Neural crest cell (in vitro differentiated cells): ENCODE measurements at places on chromosomes 13 and 19.

- no peak for DNase-seq
Measured at GRCh38 chr19:1618157-1619093, 13.2 kb upstream of the UQCR11 start.

- DNase-seq: no peak
Measured at GRCh38 chr13:49366841-49367240, 77.0 kb downstream of the CAB39L start.

- DNase-seq: no peak
Measured at GRCh38 chr13:46181840-46182490, at the start of gene LCP1. TSS of gene LCP1 (minus strand) at chr13:46182177. CDS start at chr13:46159662, 22,515 bp downstream.

GRCh38 chr13:57673197-57673596, 41.7 kb downstream of the PCDH17 start:
- DNase-seq: no peak

GRCh38 chr19:18109341-18109732, 11.8 kb downstream of the MAST3 start:
- no peak for DNase-seq

GRCh38 chr19:4575267-4576015, 16.0 kb upstream of the SEMA6B start:
- DNase-seq: peak; percentile 47

DNA sequence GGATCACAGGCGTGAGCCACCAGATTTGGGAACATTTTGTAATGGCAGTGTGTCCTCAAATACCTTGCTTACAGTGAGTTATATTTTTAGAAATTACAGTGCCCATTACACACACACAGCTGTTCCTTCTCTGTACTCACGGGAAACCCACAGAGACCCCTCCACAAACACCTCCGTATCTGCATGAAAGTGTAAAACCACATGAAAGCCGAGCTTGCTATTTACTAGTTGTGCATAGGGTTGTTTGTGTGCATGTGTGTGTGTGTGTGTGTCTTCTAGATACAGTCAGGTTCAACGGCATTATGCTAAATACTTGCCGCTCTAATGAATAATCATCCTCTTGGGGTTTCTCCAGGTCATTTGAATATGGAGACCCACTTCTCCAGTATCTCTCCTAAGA, 22.3 kb upstream of the LILRA2 start:
- DNase-seq: no peak

DNA sequence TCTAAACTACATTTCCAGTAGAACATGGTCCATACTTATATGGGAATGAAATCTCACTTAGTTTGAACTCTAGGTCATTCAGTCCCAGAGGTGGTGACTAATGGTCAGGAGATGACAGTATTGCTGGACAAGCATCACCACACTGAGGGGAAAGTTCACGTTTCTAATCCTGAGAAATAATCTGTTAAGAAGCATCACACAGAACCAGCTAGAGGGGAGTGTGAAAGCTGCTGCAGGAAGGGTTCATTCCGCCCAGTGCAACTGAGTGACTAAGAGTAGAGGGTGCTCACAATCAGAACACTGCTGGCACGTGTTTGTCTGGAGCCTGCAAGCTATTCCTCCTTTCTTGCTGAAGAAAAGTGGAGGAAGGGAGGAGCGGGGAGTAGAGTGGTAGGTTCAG, 2.7 kb downstream of the COL4A1 start:
- DNase-seq: no peak

DNA sequence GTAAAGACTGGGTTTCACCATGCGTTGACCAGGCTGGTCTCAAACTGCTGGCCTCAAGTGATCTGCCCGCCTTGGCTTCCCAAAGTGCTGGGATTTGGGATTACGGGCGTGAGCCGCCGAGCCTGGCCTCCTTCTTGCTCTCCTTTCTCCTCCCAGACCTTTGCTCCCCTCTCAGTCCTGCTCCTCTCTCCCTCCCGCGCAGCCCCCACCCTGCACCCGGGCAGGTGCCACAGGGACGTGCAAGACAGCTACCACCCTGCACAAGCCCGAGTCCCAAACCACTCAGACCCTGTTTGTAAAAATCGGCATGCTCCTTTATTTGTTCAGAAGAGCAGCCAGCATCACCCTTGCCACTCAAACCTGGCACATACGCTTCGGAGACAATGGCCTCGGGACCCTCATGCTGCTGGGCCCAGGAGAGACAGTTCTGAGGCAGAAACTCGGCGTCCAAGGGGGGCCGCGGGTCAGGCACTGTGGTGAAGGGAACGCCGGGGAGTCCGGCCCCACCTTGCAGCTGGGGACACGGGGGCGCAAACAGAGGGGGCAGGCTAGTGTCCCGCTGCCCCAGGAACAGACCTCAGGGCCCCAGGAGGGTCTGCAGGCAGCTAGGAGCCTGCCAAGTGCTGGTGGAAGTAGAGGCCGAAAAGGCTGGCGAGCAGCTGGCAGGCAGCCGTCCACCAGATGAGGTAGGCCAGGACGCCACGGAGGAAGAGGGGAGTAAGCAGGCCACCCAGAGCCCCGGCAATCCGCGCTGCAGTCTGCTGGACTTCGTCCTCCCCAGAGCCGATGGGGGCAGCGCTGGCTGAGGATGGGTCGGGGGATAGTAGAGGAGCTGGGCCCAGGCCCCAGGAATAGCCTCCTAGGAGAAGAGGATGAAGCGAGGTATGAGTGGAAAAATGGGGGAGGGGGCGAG, 18.7 kb downstream of the TMEM161A start:
- no peak for DNase-seq

GRCh38 chr13:30877335-30877734, 28.7 kb upstream of the MEDAG start:
- DNase-seq: no peak

DNA sequence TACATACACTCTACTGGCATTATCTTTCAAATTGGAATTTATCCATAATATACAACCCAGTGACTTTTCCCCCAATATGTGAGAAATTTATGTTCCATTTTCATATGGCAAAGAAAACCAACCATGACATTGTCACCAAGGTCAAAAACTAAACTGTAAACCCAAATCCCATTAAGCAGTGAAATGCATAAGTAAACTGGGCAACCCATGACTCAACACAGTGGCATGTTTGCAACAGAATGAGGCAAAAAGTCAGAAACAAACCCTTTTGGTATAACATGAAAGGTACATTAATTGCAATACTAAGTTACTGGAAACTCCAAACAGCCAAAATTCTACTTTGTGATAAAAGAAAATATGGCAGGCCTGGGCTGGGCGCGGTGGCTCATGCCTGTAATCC, 4.9 kb downstream of the ZNF878 start:
- no peak for DNase-seq

- DNase-seq: no peak
Measured at GRCh38 chr19:42516771-42517170, 11.5 kb downstream of the CEACAM1 start.

DNA sequence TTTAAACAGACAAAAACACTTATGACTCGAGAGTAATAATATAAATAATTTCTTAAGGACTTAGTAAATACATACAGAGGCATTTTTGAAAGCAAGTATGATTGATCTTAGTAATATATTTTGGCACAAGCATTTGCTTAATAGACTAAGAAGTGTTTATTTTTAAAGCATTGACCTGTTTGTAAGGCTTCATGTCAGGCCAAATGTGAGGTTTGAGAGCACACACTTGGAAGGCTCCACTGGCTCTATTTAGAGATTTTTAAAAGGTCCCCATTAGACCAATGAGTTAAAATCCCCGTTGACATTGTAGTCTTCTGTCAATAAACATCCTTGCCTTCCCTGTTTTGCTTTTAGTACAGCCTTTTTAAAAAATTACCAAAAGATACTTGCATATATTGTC, 50.4 kb downstream of the ATP8A2 start:
- no peak for DNase-seq

GRCh38 chr13:27977476-27978300, 8.6 kb upstream of the CDX2 start:
- no peak for DNase-seq

DNA sequence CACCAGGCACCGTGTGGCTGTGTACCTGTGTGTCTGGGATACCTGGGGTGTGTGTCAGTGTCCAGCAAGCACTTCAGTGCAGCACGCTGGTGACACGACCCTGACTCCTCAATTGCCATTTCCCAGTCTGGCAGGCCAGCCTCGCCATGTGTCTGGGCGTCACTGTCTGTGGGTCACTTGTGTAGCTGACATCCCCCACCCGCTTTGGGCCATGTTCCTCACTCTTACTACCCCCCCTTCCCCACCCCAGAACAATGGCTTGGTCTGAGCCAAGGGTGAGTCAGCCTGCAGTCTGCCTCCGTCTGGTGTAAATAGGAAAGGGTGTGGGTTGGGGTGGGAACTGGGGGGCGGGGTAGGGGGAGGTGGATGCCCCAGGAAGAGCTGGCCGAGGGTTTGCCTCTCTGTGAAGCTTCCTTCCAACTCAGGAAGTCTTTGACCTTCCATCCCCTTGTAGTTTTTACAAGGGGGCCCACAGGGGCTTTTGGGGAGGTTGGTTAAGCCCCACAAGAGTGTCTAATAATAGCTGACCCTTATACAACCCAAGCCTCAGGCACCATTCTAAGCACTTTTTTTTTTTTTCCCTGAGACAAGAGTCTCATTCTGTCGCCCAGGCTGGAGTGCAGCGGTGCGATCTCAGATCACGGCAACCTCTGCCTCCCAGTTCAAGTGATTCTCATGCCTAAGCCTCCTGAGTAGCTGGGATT, 17.6 kb downstream of the NOVA2 start:
- DNase-seq: peak; percentile 43

GRCh38 chr19:32814624-32815023, 54.9 kb downstream of the SLC7A9 start:
- DNase-seq: no peak

DNA sequence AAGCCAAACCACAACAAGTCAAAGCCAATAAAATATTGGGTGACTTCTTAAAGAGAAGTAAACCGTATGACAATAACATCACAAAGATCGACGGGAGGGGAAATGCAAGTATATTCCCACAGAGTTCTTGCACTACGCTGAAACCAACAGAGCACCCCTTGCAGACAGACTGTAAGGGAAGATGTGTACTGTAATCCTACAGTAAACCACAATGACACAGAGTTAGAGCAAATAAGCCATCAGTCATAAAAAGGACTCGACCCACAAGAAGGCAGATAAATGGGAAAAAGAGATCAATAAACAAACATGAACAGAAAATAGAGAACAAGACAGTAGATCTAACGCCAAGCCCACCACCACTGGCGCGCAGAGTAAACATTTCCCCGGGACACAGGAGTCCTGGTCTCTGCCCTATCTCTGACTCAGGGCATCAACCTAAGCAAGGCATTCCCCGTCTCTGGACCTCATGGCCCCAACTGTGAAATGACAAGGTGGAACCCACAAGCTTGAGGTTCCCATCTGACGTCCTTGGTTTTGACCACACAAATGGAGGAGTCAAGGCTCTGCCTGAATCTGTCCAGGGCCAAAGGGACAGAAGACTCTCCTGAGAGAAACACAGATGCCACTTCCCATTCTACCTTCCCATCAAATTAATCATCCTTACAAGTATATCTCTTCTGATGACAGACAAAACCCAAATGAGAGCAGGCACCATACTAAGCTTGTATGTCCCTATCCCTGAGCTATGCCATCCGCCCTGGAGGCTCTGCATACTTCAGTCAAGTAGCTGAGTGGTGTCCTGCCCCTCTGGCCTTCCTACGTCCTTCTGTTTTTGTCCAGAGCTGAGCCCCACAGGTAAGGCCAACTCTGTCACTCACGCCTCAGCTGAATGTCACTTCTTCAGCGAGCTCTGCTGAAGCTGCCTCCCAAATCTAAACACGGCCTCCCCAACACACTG, 15.0 kb downstream of the SAFB2 start:
- no peak for DNase-seq

- DNase-seq: no peak
Measured at GRCh38 chr19:18626906-18627305, 9.9 kb upstream of the KLHL26 start.

GRCh38 chr13:98839856-98840769, 87.6 kb upstream of the SLC15A1 start:
- DNase-seq: peak; percentile 62

- no peak for DNase-seq
Measured at GRCh38 chr13:79108914-79109643, 297.0 kb downstream of the RBM26 start.

DNA sequence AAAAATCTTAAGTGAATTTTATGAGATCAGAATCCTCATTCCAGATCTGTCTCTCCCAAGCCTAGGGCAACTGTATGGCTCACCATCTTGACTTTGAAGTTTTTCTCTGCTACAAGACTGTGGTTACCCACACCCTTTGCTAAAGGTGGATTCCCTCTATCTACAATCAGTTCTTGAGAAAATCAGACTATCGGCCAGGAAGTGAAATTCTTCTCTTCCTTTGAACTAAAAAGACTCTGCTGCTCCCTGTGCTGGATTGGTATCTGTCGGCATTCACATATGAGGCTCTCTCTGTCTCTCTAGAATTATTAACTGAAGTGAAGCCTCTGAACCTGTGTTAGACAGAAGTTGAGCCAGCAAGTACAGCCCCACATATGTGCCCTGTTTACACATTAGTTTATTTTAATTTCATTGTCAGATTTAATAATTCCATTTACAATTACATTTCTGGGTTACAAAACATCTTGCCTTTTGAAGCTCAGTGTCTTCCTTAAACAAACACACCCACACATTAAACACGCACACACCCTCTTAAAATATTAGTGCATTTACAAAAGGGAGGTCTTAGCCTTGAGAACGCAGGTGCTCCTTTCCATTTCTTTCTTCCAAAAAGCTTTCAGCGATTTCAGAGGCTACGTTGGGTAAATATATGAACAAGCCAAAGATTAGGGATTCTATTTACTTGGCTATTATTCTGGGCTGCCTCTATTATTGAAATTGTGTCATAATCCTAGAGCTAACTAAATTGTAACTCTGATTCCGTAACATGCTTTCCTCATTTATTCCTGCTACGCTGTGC, 145.7 kb downstream of the MIPEP start:
- DNase-seq: no peak

DNA sequence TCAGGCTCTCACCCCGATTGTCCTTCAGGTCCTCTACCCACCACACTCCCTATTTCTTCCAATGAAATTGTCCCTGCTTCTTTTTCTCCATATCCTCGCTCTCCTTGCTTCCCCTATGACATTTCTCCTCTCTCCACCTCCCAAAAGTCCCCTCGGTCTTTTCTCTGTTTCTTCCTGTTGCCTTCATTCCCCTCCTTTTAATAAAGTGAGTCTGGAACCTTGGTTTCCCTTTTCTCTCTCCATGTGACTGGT, 676 bp upstream of the ZNF574 start:
- DNase-seq: no peak

- no peak for DNase-seq
Measured at GRCh38 chr19:55391702-55392615, 6.2 kb downstream of the RPL28 start.

GRCh38 chr13:75766636-75767035, 130.5 kb downstream of the LMO7 start:
- DNase-seq: no peak

DNA sequence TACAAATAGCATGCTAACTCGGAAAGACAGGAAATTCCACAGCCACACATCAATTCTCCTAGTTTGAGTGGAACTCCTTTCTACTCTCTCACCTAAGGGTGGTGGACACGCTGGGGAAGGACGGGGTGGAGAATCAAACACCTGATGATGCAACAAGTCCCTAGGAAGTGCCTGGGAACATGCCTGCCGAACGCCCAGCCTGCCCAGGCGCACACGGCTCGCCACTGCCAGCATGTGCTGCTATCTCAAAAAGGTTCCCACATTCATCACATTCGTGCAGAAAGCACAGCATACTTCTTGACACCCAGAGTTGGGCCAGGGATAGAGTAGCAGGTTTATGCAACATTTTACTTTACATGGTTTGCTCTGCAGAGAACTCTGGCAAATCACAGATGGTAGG, 164.6 kb downstream of the ABCC4 start:
- DNase-seq: no peak
